Pancreas (tissue), 10 donors: ENCODE measurements at places on chromosomes 3 and 15. TPM values are rescaled to one million over a fixed set of nuclear protein-coding genes. Genes with fewer than 3 reads are reported as not detected.

DNA sequence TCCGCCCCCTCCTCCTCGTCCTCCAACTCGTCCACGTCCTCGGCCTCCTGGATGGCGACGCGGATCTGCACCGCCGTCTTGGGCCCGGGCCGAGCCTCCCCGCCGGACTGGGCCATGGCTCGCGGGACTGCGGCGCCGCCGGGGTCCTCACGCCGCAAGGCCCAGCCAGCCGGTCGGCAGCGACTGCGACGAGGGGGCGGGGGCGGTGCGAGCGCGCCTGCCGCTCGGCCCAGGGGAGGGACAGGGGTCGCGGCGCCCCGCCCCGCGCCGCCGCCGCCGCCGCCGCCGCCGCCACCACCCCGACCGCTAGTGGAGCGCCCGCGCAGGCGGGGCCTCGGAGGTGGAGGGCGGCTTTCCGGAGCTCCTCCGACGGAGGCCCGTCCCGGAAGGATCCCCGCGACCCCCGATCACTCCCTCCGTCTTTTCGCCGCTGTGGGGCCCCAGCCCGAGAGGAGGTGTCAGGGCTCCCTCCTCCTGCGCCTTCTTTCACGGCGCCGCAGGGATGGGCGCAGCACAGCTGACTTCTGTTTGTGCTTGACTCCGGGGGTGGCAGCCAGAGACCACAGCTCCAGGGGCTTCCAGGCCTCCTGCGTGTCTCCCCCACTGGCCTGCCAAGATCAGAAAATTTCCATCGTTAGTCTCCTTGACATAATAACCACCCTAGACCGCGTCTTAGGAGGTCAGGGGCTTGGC lies at the start of gene LARP6:
TSS of gene LARP6 (minus strand) at position 185 of the 693 bp plus-strand sequence. CDS start at position 116, 69 bp downstream.
- H3K36me3 ChIP-seq: no peaks in the 10 kb centered on the region
- DNase-seq: peak; percentile 57
- no peaks in the 10 kb centered on the region for H3K4me1 ChIP-seq
- H3K27me3 ChIP-seq: no peaks in the 10 kb centered on the region
- peak within 1 kb of the TSS; percentile 71 for H3K4me3 ChIP-seq

DNA sequence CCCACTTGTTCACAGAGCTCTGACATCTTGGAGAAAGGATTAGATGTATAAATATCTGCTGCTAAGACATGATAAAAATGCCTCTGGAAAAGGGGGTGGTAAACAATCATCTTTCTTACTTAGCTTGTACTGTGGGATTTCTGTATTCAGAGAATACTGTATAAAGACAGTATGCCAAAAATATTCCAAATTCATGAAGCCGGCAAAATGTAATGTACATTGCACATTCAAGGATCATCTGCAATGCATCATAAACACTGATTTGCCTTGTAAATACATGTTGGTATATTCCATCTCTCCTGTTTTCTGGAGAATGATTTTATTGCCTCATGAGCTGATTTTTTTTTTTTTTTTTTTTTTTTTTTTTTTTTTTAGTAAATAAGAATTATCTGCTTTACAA lies 355.3 kb downstream of the ROBO1 start:
- H3K36me3 ChIP-seq: no peaks in the 10 kb centered on the region
- no peak overlapping the region for H3K4me3 ChIP-seq
- no peak for DNase-seq
- no peaks in the 10 kb centered on the region for H3K4me1 ChIP-seq

- no peaks in the 10 kb centered on the region for H3K4me1 ChIP-seq
- no peak overlapping the region for H3K4me3 ChIP-seq
These were observed 193.5 kb downstream of the ANXA2 start for GRCh38 chr15:60204131-60204885.

Gene ST3GAL6
- 9.5 TPM for total RNA-seq

GRCh38 chr3:133747907-133748639 lies 1.9 kb downstream of the TF start:
- no peak overlapping the region for H3K27ac ChIP-seq
- no peaks in the 10 kb centered on the region for H3K36me3 ChIP-seq
- peaks cover 6% of the 10 kb centered on the region for H3K4me1 ChIP-seq
- no peak for DNase-seq
